ENCODE measurements at places on chromosomes 1 and 21.

- DNase-seq: no peak
These were observed 38.2 kb downstream of the TMEM51 start for GRCh38 chr1:15191770-15192169.

DNA sequence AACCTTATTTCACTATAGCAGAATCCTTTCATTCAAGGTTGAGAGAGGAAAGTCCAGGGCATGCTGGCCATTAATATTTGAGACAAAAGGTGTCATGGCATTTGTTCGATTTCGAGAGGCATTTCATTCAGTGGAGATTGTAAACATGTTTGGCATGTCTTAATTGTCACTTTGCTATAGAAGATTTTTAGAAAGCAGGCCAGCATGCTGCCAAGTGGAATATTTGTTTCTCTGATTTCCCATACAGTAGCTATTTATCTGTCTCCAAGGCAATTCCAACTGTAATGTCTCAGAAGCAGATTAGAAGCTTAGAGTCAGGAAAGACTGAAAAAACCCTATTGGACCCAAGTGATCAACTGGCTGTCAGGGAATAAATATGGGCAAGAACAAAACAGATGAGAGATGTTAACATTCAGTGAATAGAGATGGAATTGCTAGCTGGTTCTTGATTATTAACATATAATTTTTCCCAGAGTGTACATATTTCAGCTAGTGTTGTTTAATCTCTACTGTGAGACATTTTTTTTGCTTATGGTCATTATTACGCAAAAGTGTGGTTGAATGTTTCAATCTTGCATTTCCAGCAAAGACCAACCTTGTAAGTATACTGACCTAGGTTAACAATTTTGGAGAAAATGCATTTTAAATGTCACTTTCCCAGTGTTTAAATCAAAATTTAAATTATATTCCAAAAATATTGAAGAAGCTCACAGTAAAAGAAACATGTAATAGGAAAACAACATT lies 174.6 kb downstream of the KCNK2 start:
- DNase-seq: no peak

GRCh38 chr1:116958977-116959376 lies 42.6 kb upstream of the CD101 start:
- no peak for DNase-seq

GRCh38 chr1:157004806-157005205 lies 40.7 kb downstream of the ARHGEF11 start:
- no peak for DNase-seq

DNA sequence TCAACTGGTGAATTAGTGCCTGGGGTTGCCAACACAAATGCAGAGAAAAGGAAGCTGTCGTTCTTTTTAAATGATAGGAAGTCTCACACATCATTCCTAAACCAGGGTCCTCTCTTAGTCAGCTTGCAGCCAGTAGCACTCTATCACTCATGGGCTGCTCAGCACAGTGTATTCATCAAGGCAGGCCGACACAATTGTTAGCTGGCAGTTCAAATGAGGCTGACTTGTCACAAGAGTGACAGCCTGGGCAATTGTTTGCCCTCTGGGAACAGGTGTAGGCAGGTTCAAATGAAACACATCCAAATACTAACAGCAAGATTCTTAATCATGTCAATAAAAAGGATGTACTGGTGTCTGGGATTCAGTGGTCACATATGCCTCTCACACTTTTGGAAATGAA lies 76.9 kb downstream of the ERICH3 start:
- DNase-seq: no peak

DNA sequence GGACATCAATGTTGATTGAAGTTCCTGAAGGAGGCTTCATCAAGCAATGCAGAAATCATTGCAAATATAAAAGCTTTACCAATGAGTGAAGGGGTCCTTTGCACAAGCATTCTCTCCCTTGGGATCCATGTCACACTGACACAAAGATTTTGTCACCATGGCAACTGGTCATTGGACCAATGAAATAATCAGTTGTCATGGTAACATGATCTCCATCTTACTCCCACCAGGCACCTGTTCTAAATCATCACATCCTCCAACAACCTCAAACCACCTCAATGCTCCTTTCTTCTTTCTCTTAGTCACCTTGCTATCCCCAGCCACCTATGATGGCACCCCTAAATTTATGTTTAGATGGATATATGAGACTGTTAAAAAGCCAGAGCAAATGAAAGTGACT lies 13.5 kb upstream of the FOXJ3 start:
- DNase-seq: no peak

DNA sequence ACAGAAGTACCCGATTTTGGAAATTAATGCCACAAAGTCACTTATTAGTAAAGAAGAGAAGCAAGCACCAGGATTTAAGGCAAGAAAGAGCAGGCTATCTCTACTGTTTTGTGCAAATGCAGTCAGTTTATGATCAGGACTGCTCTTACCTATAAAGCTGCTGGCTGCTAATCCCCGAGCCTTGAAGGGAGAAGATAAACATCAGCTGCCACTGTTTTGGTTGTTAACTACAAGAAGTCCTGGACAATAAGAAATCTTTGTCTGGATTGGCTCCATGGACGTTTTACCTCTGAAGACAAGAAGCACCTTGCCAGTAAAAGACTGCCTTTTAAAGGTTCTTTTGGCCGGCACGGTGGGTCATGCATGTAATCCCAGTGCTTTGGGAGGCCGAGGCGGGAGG lies 21.4 kb downstream of the FRRS1 start:
- no peak for DNase-seq

- DNase-seq: no peak
These were observed 11.5 kb downstream of the MOV10 start for GRCh38 chr1:112685913-112686312.

GRCh38 chr1:202888531-202889360 lies at the start of gene RABIF:
Gene RABIF (minus strand): TSS chr1:202889149. CDS start chr1:202889098, 51 bp downstream.
- peak; percentile 97 for DNase-seq

DNA sequence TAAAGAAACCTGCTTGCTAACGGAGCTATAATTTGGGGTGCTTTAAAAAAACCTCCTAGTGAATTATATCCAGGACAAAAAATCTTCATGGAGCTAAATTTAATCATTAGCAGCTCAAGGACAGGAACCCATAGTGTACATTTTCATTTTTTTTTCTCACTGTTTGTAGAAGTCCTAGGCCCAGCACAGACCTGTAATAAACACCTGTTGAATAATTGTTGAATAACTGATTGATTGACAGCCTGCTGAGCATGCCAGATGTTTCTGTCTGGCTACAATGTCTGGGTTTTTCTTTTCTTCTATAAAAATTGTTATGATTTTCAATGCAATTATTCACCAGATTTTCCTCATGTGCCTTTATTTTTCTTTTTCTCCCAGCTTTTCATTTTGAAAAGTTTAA lies 10.9 kb upstream of the GALNT2 start:
- no peak for DNase-seq

Measured in GM13977 (cell line).